ENCODE measurements at places on chromosomes 1 and 21.

DNA sequence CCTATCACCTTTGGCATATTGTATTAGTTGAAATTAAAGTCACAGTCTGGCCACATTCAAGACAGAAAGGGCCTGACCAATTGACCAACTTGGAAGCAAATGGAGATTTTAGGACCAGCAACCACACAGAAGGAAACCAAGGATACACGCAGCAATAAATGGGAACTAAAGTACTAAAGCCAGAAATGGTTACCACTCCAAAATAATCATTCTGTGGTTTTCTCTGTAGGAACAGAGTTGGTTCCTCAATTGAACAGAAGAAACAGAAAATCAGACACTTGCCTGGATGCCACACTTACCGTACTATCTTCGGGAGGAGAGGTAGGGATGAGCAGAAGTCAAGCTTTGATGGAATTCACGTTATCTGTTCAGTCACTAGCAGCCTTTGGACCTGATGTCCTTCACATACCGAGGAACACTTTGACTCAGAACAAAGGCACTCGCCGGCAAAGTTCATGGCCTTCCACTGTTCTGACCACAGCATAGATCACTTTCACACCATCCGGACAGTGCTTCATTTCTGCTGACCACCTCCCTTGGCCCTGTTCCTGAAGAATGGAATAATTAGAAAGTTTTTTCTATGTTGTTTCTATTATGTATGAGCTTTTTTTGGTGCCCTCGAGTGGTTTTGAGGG is 96.9 kb downstream of the LPAR3 start:
- no peak for DNase-seq

- no peak for DNase-seq
Observed at GRCh38 chr1:7698641-7699040, 72.5 kb upstream of the VAMP3 start.

DNA sequence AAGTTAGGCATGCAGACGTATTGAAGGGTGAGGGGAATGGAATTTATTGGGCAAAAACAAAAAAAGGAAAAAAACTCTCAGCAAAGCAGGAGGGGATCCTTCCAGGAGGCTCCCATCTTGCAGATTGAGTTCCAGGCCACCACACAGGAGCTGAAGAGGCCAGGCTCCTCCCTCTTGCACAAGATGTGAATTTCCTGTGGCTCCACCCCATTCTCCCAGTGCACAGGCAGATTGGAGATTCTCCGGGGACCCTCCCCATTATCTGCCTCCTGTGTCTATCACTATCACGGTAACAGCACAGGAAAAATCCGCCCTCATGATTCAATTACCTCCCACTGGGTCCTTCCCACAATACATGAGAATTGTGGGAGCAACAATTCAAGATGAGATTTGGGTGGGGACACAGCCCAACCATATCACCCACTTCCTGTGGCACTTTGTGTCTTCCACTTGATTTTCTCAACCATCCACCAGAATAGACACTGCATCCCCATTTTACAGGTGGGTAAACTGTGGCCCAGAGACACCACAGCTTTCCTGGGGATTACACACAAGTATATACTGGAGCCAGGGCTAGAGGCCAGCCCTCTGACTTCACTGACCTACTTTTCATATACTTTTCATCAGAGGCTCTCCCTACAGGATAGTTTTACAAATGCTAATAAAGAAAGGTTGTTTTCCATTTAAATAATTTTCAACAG is 18.9 kb upstream of the COL6A1 start:
- DNase-seq = no peak

DNA sequence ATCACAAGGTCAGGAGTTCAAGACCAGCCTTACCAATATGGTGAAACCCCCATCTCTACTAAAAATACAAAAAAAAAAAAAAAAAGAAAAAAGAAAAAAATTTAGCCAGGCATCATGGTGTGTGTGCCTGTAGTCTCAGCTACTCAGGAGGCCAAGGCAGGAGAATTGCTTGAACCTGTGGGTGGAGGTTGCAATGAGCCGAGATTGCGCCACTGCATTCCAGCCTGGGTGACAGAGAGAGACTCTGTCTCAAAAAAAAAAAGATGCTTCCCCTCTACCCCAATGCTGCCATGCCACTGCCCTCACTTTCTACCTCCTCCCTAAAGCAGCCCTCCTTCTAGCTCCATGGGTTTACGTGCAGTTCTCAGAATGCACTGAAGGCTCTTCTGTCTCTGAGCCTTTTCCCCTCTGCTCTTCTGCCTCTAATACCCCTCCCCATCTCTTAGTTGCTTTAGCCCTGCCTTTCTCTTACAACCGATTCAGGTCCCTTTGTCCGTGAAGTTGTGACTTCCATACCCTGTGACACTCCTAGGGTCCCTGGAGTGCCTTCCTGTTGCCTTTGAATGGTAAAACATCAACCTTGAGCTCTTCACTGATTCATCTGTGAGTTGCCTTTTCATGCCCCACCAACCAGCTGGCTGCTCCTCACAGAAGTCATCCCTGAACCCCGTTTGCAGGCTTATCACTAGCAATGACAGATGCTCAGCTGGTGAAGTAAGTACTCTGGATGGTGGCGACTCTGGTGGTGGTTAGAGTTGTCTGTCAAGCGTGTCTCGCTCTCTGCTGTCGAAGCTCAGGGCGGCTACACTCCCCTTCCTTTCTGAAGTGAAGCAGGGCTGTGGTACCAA is 234.9 kb downstream of the RHOU start:
- no peak for DNase-seq

DNA sequence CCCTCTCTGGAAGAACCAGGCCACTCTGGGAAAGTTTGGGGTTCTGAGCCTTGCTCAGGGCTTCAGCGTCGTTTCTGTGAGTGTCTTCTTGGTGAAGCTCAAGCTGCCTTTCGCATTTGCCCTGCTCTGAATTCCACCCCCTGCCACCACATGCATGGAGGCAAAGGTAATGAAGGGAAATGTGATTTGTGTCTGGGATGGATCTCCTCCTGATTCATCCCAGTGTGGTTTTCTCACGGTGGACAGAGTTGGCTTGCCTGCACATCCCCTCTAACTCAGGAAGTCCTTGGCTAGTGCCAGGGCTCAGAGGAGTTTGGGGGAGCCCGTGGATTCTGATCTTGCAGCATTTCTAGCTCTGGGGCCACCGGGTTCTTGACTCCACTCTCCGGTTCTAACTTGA is 173.6 kb upstream of the RAB4A start:
- DNase-seq = no peak

GRCh38 chr1:197171531-197171930 is 25.1 kb upstream of the ASPM start:
- DNase-seq = no peak
